IMR-90 (cell line): ENCODE measurements at places on chromosomes 12 and 14. TPM values are rescaled to one million over a fixed set of nuclear protein-coding genes. Genes with fewer than 3 reads are reported as not detected.

The TPH2 gene
- not detected in 2 replicates for total RNA-seq

DNA sequence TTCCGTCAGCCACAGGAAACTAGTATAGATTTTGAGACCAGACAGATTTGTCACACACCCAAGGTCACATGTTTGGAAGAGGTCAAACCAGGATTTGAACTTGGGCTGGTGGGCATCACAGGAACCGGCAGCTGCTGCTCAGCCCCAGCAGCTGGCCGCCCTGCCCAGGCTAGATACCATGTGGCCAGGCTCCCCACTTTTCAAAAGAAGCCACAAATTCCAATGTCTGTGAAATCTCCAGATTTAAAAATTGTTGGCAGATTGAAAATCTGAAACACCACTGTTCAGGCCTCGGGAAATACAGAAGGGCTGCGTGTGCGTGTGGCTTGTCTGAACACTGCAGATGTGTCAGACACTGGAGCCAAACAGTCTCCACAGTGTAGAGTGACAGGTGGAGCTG lies 30.4 kb downstream of the MMAB start:
- DNase-seq = no peak

The LRIG3 gene
- total RNA-seq = 63.9 and 71.2 TPM in 2 replicates

The PRH2 gene
- 0.28 TPM in 1 of 2 replicates, not detected in the other for total RNA-seq

The SIX1 gene
- 7.7 and 8.6 TPM in 2 replicates for total RNA-seq

GRCh38 chr14:29805415-29806123 lies 122.1 kb downstream of the PRKD1 start:
- peak; percentile 98 for DNase-seq

GRCh38 chr14:90756755-90757345 lies 59.4 kb downstream of the TTC7B start:
- DNase-seq = no peak

The POTEG gene
- total RNA-seq = not detected in 2 replicates

DNA sequence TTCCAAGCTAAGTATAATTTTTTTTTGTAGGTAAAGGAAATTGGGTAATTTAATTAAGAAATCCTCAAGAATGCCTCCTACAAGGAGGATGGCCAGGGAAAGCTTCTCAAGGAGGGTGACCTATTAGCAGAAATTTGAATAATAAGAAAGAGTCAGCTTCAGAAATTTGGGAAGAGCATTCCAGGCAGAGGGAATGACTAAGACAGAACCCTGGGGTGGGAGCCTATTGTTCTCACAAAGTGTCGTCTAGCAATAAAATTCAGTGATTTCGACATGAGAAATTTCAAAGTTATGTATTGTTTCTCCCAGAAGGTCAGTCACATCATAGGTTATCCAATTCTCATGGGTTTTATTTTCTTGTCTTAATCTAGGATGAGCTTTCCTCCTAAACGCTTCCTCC lies 1168.4 kb downstream of the AACS start:
- no peak for DNase-seq

DNA sequence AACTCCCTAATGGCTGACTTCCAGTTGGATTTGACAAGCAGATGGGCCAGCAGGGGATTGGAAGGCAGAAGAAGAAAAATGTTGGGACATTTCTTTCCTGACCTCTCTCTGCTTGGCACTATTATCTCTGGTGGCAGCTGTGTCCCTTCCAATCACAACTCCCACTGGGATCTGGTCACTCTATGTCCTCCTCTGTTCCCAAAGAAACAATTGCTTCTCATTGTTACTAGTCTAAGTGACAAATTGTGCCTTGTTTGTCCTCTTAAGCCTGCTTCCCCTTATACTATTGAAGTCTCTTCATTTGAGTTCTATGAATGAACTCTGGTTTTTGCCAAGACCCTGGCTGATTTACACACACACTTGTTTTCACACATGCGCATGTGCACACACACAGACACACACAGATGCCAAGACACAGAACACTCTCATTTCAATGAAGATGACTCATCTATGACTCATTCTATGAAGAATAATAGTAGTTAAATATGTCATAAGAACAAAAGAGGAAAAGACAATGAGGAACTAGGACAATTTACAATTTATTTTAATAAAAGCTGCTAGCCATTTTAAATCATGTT lies 83.0 kb upstream of the FAR2 start:
- peak; percentile 50 for DNase-seq

GRCh38 chr12:104865080-104865479 lies 93.0 kb downstream of the SLC41A2 start:
- DNase-seq = no peak

DNA sequence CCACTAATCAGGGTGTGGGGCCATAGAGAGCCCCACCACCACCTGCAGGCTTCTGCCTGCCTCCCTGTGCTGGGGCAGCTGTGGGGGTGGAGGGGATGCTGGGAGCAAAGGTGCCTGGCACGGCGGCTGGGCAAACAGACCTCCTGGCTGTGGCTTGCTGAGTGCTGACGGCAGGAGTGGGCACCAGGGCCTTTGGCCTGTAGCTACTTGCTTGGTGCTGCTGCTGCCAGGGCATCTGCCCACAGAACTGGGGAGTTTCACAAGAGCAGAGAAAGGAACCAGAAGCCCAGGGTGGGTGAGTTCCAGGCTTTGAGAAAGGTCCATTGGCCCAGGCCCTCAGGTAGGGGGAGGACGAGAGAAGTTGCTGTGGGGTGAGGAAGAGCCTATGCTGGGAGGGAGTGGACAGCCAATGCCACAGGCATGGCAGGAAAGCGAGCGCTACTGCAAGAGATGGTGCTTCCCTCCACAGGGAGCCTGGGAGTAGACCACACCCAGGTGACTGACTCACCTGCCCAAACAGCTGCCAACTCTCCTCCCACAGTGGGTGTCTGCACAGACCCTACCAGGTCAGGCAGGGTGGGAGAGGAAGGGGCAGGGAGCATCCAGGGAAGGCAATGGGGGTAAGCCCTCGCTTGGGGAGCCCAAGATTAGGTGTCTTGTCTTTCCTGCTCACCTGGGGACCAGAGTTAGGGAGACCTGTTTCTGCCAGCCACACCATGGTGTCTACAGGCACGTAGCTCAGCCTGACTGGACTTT lies 39.0 kb upstream of the HDAC7 start:
- no peak for DNase-seq

- DNase-seq = no peak
Measured at GRCh38 chr14:43949400-43949799, 557.7 kb downstream of the FSCB start.

DNA sequence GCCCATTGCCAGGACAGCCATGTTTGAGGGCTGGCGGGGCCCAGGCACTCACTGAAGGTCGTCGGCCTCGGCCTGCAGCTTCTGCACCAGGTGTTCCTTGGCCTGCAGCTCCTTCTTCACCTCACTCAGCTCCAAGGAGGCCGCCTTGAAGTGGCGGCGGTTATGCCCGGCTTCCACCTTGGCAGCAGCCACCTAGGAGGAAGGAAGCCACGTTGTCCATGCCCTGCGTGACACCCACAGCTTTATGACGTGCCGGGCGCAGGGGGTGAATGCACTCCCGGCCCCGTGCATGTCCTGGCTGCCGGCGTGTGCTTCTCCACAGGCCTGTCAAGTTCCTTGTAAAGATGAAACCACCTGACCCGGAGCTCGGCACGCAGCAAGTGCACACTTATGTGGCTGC lies 16.0 kb upstream of the ANKLE2 start:
- DNase-seq = no peak

The DPF3 gene
- 32.8 and 48.9 TPM in 2 replicates for total RNA-seq

DNA sequence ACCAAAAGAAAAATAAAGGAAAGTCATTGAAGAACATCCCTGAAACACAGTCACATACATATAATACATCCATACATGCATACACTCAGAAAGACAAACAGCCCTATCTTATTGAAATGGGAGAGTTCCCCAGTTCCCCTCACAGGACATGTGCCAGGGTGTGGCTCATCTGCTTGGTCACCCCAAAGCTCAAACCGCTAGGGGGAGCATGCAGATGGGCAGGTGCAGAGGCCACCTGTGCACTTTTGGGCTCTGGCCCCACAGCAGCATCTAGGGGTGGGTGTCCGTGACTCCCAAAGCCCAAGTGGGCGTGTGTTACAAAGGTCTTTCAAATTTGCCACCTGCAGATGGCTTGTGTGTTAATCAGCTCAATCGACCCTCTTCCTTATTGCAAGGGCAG lies 75.2 kb downstream of the CMAS start:
- no peak for DNase-seq

GRCh38 chr12:23763724-23764123 lies 185.7 kb downstream of the SOX5 start:
- DNase-seq = no peak

The CCDC197 gene
- not detected in 2 replicates for total RNA-seq

The KRT83 gene
- not detected in 2 replicates for total RNA-seq

GRCh38 chr12:50637870-50638481 lies 125.9 kb upstream of the ATF1 start:
- DNase-seq = peak; percentile 69

- no peak for DNase-seq
Measured at GRCh38 chr14:37131205-37131604, 41.2 kb downstream of the SLC25A21 start.

The CARMIL3 gene
- total RNA-seq = under 0.01 TPM in 1 of 2 replicates, not detected in the other

DNA sequence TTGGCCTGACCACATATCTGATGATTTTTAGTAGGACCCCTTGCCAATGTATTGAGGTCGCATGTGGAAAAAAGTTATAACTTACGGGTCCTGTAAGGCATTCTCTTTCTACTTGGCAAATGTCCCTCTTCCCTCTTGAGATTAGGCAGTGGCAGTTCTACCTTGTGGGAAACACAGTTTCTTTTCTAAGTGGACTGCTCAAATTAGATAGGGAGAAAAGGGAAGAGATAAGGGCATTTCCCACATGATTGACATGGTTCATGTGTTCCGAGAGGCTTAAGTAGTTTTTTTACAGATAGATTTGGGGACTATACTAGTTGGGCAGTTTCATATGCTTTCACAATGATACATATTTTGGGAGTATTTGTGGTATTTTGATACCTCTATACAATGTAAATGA lies 154.7 kb downstream of the FBXL14 start:
- DNase-seq = no peak
